Omental fat pad (tissue), 4 donors: ENCODE measurements at places on chromosomes 7 and 10.

GRCh38 chr10:1549591-1550290 is 187.6 kb downstream of the ADARB2 start:
- DNase-seq, result no peak

GRCh38 chr7:141974831-141975230 is 1.3 kb upstream of the TAS2R38 start:
- DNase-seq, result no peak

DNA sequence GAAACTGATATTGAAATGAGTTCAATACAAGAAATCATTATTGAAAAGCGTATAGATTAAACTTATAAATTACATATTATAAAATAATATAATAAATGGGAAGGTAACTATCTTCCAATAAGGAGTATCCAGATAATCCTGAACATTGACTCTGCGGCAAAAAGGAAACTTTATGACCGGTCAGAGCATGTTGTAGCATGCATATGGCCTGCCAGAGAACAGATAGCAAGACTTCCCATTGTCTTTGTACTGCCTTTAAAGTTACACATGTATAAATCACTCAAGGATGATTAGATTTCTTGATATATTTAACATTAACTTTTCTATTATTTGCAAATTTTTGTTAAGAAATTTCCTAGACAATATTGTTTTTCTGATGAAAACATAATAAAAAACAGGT is 56.2 kb upstream of the ETV1 start:
- DNase-seq, result no peak

- no peak for DNase-seq
Observed at GRCh38 chr7:112784603-112785002, 5.6 kb downstream of the TMEM168 start.

DNA sequence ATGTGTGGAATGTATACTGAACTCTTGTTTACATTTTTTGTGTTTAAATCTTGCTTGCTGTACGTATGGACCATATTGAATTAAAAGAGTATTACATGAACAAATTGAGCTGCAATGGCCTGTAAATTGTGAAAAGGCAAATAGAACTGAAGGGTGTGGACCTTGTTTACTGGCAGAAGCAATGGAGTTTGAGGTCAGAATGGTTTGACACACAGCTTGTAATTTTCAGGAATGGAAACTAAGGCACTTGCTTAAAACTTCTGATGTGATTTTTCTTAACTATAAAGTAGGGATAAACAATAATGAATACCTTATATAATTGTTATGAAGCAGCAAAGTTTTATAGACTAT is 33.9 kb upstream of the COBL start:
- no peak for DNase-seq
